ENCODE measurements at places on chromosomes 11 and 22.
A peak's percentile ranks its signal among the peaks of the same experiment; 100 is the strongest.

- DNase-seq, result no peak
Observed at GRCh38 chr11:129451524-129451923, 75.9 kb downstream of the BARX2 start.

DNA sequence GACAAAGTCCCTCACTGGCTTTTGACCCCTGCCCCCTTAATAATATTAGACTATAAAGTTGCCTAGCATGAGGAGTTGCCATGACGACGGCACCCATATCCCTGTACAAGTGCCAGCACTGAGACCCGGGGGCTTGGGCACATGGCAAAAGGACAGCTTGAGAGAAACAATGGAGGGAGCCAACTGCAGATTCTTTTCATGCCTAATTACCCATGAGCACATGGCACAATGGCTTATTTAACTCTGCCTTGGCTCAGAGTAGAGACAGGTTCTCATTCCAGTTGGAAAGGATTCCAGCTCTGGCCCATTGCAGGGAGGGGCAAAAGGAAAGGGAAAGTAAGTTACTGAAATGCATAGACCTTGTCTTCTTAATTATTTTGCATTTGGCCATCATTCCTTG is 261.2 kb upstream of the UBASH3B start:
- DNase-seq, result no peak

DNA sequence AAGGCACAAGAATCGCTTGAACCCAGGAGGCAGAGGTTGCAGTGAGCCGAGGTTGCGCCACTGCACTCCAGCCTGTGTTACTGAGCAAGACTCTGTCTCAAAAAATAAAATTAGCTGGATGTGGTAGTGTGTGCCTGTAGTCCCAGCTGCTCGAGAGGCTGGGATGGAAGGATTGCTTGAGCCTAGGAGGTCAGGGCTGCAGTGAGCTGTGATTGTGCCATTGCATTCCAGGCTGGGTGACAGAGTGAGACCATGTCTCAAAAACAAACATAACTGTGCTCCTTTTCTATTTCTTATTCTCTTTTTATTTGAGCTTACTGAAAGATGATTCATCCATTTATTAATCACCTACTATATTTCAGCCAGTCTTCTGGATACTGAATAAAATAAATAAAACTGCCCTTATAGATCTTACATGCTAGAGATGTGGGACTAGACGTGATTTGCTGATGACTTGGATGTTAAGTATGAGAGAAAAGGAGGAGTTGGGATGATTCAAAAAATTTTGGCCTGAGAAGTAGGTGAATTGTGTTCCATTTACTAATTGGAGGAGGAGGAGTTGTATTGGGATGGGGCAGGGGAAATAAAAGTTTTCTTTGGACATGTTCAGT is 18.0 kb downstream of the PAAF1 start:
- DNase-seq, result no peak

GRCh38 chr22:32607086-32607485 is 132.5 kb downstream of the FBXO7 start:
- no peak for DNase-seq

DNA sequence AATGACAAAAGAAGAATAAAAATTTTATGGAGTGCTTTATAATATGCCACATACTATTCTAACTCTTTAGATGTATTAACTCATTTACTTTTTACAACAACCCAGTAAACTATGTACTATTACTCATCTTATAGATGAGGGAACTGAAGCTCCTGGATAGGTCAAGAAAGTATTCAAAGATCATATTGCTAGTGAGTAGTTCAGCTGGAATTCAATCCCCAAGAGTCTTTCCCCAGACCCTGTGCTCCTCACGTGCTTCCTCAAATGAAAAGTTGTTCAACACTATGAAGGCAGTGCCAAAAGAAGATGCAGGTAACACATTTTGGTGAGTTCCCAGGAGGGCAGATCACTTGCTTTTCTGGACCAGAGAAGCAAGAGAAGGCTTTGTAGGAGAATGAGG is 46.8 kb downstream of the BTG4 start:
- peak; percentile 56 for DNase-seq
